ENCODE measurements at places on chromosomes 7 and 10. TPM values are rescaled to one million over a fixed set of nuclear protein-coding genes. Genes with fewer than 3 reads are reported as not detected.
A peak's percentile ranks its signal among the peaks of the same experiment; 100 is the strongest.

The ZNF775 gene
- 3.6 TPM for total RNA-seq

- no peak for DNase-seq
Observed at GRCh38 chr10:77197544-77197943, 440.1 kb downstream of the KCNMA1 start.

DNA sequence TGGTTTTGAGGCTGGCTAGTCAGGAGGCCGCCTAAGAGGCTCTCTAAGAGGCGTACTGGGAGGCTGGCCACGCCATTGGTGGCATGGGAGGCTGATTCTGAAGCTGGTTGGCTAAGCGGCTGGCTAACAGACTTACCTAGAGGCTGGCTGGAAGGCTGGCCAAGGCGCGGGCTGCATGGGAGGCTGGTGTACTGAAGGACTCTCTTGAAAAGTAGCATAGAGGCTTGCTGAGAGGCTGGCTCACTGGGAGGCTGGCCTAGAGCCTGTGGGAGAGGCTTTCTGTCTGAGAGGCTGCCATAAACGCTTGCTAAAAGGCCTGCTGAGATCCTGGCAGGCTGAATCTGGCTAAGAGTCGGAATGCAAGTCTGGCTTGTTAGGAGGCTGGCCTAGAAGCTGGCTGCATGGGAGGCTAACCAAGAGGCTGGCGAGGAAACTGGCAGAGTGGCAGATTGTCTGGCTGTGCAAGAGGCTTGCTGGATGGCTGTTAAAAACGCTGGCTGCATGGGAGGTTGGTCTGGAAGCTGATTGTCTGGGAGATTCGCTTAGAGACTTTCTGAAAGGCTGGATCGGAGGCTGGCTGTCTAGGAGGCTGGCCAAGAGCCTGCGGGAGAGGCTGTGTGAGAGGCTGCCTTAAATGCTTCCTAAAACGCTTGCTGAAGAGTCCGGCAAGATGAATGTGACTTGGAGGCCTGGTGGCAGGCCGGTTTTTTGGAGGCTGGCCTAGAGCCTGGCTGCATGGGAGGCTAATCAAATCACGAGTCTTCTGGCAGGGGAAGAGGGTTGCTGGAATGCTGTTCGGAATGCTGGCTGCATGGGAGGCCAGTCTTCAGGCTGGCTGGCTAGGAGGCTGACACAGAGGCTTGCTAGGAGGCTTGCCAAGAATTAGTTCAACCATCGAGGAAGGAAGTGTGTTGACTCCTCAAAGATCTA, 134.2 kb downstream of the OR13A1 start:
- no peak for DNase-seq

DNA sequence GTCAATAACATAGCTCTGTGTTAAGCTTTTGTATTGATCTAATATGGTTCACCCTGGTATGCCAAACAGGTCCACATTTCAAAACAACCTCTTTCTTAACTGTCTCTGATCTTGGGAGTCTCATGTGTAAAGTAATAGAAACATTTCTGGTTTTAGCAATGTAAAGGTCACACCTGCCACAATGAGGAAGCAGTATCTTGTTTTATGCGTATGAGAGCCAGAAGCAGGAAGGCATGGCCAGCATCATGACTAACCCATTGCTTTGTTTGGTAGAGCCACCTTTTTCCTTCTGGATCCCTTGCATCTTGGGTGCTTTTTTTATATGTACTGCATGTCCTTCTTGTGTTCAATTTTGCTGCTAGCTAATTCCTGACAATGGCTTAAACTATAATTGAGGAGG, 411.3 kb upstream of the SEMA3C start:
- peak; percentile 42 for DNase-seq

DNA sequence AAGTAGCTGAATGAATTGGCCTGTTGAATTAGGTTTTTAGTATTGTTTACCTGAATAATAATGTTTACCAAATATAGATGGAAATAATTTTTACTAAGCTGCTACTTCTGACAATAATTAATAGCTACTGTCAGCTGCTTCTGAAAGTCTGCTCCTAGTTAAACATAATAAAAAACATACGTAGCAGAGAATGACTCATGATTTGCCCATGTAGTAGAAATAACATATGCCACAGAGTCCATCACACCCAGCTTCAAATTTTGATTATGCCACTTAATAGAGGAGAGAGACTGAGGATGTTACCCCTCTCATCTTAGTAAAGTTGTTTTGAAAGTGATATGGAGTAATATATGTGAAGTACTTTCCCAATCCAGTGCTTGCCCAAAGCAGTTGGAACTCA, 57.6 kb upstream of the MDFIC start:
- DNase-seq = no peak

Data from ureter (tissue), 1 donor.